ENCODE measurements at places on chromosomes 6 and 20.

DNA sequence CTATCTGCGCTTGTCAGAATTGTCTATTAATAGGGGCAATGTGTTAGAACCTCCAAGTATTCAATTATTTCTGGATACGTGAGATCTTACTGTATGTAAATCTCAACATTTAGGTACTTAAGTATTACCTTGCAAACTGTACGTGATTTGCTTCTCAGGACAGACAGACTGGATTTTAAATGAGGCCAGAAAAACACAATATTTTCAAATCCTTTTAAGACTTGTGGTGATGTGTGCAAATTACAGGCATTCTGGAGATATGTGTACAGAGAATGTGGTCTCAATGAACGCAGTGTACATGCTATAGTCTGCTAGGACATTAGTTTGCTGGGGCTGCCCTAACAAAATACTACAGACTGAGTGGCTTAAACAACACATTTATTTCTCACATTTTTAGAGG is 16.9 kb downstream of the CCR6 start:
- no peak for DNase-seq

- no peak for DNase-seq
Measured at GRCh38 chr6:5659467-5659866, 347.3 kb downstream of the NRN1 start.

GRCh38 chr6:89966228-89966544 is 71.9 kb downstream of the GJA10 start:
- DNase-seq, result no peak

GRCh38 chr6:111124406-111124805 is 37.1 kb downstream of the SLC16A10 start:
- DNase-seq, result no peak

DNA sequence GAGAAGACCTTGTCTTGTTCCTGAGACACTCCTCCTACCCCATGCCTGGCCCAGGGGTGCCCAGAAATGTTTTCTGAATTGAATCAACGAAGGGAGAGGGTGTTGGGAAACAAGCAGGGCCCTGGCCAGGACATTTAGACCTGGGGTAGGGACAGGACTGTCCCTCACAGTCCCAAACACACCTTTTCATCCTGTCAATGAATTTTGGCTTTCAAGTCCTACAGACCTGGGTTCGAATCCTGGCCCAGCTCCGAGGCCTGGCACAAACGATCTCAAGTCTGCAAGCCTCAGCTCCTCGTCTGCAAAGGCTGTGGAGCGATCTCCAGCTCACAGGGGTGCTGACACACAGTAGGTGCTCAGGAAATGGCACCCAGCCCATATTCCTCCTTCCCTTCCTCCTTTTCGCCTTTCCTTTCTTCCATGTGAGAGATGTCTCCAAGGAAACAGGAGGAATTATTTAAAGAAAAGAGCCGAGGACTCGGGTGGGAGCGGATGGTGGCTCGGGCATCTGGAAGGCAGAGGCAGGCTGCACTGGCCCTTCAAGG is 7.3 kb upstream of the DLGAP4 start:
- no peak for DNase-seq

- no peak for DNase-seq
Measured at GRCh38 chr6:132506869-132507808, 5.8 kb downstream of the STX7 start.

DNA sequence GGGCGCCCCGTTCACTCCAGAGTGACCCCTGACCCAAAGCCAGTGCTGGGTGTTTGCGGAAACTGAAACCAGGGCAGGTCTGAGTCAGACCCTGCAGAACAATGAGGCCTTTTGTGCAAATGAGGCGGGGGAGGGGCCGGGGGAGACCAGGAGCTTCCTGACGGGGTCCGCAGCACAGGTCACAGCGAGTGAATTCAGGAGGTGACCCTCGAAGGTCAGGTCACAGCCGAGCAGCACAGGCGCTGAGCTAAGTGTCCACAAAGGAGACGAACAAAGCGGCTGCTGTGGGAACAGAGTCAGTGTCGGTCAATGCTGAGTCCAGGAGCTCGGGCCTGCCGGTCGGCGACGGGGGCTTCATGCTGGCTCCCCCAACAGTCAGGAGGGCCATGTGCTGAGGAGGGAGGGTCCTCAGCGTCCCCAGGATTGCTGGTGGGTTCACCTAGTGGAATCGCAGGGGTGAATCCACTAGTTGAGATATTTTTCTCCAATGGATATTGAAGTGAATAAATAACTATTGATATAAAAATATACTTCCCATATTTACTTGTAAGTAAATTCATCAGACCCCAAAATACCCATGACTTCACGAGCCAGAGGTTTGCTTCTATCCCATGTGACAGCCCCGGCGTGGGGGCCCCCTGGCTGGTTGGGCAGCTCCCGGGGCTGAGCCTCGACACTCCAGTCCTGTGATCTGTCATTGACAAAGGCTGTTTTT is 188.4 kb upstream of the SULF2 start:
- no peak for DNase-seq

GRCh38 chr6:169186496-169187169 is 67.0 kb downstream of the THBS2 start:
- no peak for DNase-seq

DNA sequence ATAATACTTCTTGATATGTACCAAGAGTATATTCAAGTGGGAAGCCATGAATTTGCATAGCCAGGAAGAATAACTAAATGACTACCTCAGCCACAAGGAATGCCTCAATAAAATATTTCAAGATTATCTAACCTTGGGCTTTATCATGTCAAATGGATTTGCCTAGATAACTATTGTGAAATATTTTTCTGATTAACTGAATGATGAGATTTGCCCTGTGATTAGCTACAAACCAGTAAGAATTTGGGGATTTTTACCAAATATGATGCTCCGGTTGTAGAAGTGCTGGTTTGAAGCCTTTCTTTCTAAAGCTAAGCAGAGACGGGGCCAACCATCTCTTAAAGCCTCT is 125.6 kb upstream of the LAMP5 start:
- no peak for DNase-seq

GRCh38 chr6:30875244-30876038 is 8.9 kb upstream of the DDR1 start:
- no peak for DNase-seq

DNA sequence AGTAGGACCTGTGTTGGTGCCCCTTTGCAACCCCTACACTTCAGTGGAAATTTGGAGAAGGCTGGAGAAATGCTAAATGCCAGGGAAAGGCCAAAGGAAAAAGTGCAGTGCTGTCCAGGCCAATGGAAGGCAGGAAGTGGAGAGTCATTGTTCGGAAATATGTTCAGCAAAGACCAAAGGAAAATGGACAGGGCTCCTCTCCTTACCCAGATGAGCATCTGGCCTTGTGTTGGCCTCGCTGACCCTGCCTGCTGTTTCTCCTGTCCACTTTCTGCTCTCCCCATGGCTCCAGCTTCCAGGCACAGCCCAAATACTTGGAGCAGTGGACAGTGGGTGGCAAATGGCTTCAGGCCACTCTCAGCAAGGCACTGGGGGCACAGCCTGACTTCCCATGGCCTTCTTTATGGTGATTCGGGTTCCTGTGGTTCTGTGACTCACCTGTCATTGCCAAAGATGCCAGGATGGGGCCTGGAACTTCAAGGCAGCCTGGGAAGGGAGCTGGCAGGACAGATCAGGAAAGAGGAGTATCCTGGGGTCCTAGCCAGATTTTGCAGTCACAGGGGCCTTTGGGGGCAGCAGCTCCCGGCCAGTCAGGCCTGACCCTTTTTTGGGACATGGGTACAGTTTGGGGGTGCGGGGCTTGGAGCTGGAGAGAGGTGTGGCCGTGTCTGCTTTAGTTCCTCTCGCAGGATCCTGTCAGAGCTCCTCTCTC is 190.9 kb upstream of the SLC24A3 start:
- no peak for DNase-seq

DNA sequence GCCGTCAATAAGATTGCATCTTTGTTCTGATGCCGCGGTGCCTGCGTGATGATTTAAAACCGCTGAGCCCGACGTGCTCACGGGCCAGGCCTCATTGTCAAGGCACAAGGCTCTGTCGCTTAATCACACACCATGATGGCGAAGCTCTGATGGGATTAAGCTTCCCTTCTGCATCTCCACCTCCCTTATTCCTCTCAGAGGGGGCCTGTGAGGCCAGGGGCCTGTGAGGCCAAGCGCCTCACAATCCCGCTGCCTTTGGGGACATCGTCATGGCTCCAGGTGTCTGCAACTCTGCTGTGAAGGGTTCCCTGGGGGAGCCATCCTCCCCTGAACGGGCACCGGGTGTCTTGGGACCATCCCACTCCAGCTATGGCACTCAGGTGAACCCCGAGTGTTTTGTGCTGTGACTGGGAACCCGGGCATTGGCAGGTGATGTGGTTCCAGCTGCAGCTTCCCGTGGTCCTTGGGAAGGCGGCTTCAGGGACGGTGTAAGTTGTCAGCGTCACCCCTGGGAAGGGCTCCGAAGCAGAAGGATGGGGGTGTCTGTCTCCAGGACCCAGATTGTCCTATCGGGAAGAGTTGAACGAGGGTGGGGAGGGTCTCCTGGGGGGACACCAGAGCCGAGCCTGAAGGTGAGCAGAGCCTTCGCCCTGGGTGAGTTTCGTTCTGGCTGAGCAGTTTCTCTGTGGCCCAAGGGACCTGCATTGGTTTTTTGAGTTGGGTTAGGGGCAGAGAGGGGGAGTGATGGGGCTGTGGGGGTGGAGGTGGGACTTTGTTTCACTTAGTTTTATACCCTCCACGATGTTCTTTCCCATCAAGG is 18.0 kb upstream of the BHLHE23 start:
- DNase-seq, result no peak

- DNase-seq, result no peak
Measured at GRCh38 chr20:1490643-1491195, 501 bp downstream of the SIRPB2 start.

GRCh38 chr20:37958856-37959520 is 56.1 kb downstream of the VSTM2L start:
- DNase-seq, result no peak

- no peak for DNase-seq
Measured at GRCh38 chr6:64293298-64293697, 657.7 kb downstream of the PHF3 start.

- DNase-seq, result peak; percentile 27
Measured at GRCh38 chr6:128569732-128570679, 49.6 kb upstream of the PTPRK start.

DNA sequence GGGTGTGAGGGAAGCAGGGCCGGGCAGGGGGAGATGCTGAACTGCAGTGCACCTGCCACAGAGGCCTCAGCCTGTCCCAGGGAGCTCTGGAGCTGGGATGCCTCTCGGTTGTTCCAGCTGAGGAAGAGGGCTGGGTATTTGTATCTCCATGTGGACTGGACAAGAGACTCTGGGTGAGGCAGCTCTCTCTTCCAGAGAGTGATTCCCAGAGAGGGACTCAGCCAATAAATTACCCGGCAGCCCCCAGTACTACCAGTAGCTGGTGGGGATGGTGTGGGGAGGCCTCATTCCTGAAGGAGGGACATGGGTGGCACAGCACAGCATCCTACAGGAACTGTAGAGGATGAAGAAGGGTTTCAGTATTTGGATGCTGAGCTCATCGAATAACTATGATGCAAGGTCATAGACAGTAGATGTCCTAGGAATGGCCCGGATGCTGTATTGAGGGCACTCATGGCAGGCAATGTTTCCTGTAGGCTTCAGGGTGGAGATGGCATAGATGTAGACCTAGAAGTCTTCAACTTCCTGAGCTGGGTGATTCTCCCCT is 1.4 kb downstream of the FGD2 start:
- no peak for DNase-seq

DNA sequence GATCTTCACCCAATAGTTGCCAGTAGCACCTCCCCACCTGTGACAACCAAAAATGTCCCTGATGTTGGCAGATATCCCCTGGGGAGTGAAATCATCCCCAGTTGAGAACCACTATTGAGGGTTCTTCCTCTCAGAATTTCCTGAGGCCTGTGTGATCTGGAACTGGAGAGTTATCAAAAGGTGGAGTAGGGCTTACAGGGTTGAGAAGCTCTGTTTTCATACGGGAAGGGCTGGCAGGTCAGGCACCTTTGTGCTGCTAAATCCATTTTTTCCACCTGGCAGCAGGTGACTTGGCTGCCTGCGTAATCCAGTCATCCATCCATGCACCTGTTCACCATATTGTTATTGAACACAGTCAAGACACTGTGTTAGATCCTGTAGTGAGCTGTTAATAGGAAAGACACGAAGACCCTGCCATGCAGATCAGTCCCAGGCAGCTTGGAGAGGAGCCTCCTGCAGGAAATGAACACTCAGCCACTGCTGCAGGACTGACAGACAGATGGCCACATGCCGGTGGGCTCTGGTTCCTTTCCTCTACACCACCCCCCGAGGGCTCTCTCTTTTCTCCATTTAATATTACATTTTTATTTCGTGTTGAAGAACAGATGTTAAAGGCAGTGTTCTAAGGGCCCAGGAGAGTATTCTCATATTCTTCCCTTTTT is 5.4 kb downstream of the DUSP22 start:
- no peak for DNase-seq

DNA sequence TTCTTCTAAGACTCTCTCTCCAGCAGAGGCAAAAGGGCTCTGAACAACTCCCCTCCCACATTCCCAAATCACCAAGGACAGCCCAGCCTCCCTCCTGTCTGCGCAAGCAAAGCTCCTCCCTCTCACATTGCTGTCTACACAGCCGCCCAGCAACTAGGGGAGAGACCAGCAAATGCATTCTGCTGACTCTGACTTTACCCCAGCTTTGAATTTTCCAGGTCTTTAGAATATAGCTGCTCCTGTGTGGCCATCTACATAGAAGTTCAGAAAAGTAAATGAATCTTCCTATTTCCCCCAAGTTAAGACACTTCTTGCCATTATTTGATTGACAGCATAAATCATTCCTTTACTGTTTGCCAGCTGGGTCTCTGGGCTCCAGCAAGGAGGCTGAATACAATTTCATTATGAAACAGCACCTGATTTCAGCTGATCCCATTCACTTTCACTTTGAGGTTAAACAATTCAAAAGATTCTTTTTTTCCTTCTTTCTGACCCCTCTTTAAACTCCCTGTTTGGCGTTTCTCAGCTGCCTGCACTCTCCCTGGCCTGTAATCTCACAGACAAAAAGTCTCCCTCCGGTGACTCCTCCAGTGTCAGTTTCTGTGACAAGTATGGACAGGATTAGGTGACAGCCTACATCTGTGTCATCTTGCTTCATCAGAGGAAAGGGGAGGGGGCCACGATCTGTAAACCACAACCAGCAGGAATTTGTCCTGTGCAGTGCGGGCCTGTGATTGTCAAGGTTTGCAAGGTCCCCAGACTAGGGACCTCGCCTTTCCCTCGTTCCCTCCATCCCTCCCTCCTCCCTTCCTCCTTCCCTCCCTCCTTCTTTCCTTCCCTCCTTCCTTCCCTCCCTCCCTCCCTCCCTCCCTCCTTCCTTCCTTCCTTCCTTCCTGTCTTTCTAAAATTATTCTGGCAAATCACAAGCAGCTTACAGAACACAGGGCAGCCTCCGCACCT is 205.6 kb upstream of the RIN2 start:
- no peak for DNase-seq

DNA sequence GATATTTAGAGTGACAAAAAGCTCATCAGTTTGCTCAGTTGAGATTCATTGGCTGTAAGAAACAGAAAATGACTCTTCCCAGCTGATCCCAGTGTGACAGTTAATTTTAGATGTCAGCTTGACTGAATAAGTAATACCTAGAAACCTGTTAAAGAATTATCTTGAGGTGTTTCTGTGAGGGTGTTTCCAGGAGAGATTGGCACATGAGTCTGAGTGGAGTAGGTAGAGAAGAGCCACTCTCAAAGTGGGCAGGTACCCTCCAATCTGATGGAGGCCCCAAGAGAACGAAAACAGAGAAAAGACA is 200.8 kb upstream of the BTBD3 start:
- no peak for DNase-seq

GRCh38 chr6:21386744-21387143 is 206.8 kb upstream of the SOX4 start:
- no peak for DNase-seq
